ENCODE measurements at places on chromosomes 7 and 10. TPM values are rescaled to one million over a fixed set of nuclear protein-coding genes. Genes with fewer than 3 reads are reported as not detected.

CH25H gene
- total RNA-seq, result not detected

VSTM4 gene
- not detected for total RNA-seq

AMPH gene
- total RNA-seq, result not detected

DMBT1 gene
- total RNA-seq, result 0.53 TPM

HTR5A gene
- not detected for total RNA-seq

OR2A1 gene
- not detected for total RNA-seq

CAV1 gene
- 1,077 TPM for total RNA-seq

CRYGN gene
- 1.2 TPM for total RNA-seq

MMRN2 gene
- total RNA-seq, result 12.1 TPM

CCDC126 gene
- 6.2 TPM for total RNA-seq

EBF3 gene
- total RNA-seq, result not detected

ASZ1 gene
- not detected for total RNA-seq

CTNNA3 gene
- not detected for total RNA-seq

UTF1 gene
- total RNA-seq, result not detected

MSS51 gene
- 3.3 TPM for total RNA-seq

FEZF1 gene
- total RNA-seq, result not detected

NRCAM gene
- total RNA-seq, result 42.6 TPM

CCL24 gene
- total RNA-seq, result not detected

SPDYE5 gene
- total RNA-seq, result not detected

FGFBP3 gene
- 0.68 TPM for total RNA-seq

SNX10 gene
- total RNA-seq, result 9.8 TPM

ZKSCAN1 gene
- 70.3 TPM for total RNA-seq

C1QL3 gene
- total RNA-seq, result not detected

UPK3BL1 gene
- 39.8 TPM for total RNA-seq

GSTK1 gene
- total RNA-seq, result 239 TPM

HOXA5 gene
- 0.63 TPM for total RNA-seq

RBM20 gene
- 0.11 TPM for total RNA-seq

DPP6 gene
- total RNA-seq, result not detected

FAM180A gene
- total RNA-seq, result not detected

ANTXRL gene
- 0.26 TPM for total RNA-seq

SHH gene
- total RNA-seq, result not detected

GRID1 gene
- not detected for total RNA-seq

LRIT1 gene
- total RNA-seq, result not detected

OR2A7 gene
- 6.0 TPM for total RNA-seq

CALML5 gene
- 6.3 TPM for total RNA-seq

VWC2 gene
- total RNA-seq, result not detected

TRIM24 gene
- 20.5 TPM for total RNA-seq

SPACDR gene
- 4.2 TPM for total RNA-seq

PVRIG gene
- total RNA-seq, result 1.1 TPM

NUTM2E gene
- 0.70 TPM for total RNA-seq

MLXIPL gene
- 24.9 TPM for total RNA-seq

ITPRID1 gene
- not detected for total RNA-seq

HMX3 gene
- total RNA-seq, result not detected

PRR15 gene
- total RNA-seq, result 64.9 TPM

LIPM gene
- total RNA-seq, result not detected
